ENCODE measurements at places on chromosomes 5 and 9.

GRCh38 chr9:74573640-74574191 lies 76.6 kb downstream of the RORB start:
- DNase-seq, result no peak

GRCh38 chr5:124908581-124909451 lies 162.4 kb upstream of the ZNF608 start:
- no peak for DNase-seq

DNA sequence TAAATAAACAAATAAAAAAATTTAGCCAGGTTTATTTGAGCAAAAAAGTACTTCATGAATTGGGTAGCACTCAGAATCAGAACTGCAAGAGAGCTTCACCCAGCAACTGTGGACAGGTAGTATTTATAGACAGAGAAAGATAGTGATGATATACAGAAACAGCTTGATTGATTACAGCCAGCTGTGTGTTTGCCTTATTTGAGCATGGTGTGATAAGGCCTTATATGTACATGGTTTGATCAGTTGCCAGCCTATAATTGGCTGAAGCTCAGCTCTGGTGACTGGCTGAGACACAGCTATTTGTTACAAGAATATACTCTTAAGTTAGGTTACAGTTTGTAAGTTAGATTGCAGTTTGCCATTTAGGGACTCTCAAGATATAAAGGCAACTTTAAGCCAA lies 34.3 kb upstream of the ARL15 start:
- DNase-seq, result no peak

DNA sequence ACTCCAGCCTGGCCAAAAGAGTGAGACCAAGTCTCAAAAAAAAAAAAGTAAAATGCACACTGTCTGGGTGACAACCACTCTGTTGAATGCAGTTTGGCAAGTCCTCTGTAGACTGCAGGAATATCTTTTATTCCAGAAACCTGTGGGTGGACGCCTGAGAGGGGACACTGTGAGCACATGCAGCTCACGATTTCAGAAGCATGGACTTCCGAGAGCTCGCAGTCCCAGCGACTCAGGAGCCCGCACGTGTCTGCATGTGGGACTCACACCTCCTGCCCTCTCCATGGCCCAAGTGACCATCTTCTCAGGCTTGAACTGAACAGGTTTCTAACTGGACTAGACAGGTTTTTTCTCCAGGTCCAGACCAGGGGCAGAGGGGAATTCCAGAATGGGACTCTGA lies 388.6 kb upstream of the IRX2 start:
- no peak for DNase-seq

DNA sequence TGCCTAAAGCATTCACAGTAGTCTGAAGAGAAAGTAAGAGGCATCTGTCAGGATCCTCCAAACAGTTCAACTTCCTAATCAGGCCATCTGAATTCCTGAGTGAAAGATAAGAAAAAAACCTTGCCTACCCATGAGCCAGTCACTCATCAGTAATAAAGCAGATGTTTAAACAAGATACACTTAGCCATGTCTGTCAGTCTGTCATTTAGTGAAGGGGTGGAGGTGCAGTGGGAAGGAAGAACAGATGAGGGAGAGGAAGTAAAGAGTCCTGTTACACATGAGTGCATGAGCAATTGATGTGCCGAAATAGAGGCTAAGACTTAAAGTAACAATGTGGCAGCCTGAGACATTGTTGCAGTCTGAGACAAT lies 29.9 kb upstream of the DMRTA1 start:
- DNase-seq, result no peak
